ENCODE measurements at places on chromosomes 6 and 20. TPM values are rescaled to one million over a fixed set of nuclear protein-coding genes. Genes with fewer than 3 reads are reported as not detected.

DNA sequence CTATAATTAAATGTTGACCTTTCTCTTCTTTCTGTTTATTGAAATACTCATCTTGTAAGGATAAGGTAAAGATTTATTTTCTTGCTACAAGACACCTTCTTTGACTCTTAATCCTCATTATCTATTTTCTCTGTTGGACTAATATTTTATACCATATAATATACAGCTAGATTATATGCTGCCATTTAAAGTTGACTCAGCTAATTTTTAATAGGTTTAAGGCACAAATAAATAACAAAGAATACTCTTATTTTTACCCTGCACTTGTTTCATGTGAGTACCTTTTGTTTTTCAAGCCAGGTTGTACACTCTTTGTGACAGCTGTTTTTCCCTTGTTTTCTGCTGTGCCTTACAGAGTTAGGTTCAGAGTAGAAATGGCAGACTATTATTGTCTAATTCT, 83.9 kb upstream of the ASCC3 start:
- no peaks in the 10 kb centered on the region for H3K4me1 ChIP-seq
- DNase-seq, result no peak
- H3K36me3 ChIP-seq, result no peaks in the 10 kb centered on the region
- H3K27me3 ChIP-seq, result no peaks in the 10 kb centered on the region

Gene HLA-G
- not detected for total RNA-seq

- H3K27me3 ChIP-seq, result no peaks in the 10 kb centered on the region
- H3K36me3 ChIP-seq, result no peaks in the 10 kb centered on the region
- H3K4me3 ChIP-seq, result no peak overlapping the region
- H3K27ac ChIP-seq, result no peak overlapping the region
Observed at GRCh38 chr6:40169878-40170277, 235.6 kb upstream of the MOCS1 start.

- DNase-seq, result no peak
- H3K36me3 ChIP-seq, result no peaks in the 10 kb centered on the region
- H3K4me3 ChIP-seq, result no peak overlapping the region
- no peak overlapping the region for H3K27ac ChIP-seq
- no peaks in the 10 kb centered on the region for H3K27me3 ChIP-seq
- no peaks in the 10 kb centered on the region for H3K4me1 ChIP-seq
Observed at GRCh38 chr6:79621579-79621978, 9.6 kb upstream of the SH3BGRL2 start.

DNA sequence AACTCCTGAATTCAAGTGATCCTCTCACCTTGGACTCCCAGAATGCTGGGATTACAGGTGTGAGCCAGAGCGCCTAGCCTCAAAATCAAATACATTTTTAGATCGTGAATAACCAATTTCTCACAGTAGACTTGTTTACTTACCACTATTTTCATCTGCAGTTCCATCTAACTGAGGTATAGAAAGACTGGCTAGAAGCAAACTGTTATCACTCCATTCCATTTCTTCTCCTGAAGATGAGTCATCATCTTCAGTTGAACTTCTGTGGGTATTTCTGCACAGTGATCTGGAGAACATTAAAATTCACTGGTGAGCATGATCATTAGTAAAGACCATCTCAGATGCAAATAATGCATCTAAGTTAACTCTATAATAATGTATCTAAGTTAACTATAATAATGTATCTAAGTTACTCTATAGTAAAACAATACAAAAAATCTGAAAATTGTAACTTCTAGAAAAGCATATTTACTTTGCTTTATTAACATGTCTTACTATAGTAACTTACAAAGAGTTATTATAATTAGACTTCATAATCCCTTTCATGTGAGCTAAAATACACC, 105.4 kb downstream of the REV3L start:
- no peak overlapping the region for H3K27ac ChIP-seq
- H3K36me3 ChIP-seq, result peaks cover 5% of the 10 kb centered on the region
- no peaks in the 10 kb centered on the region for H3K4me1 ChIP-seq

DNA sequence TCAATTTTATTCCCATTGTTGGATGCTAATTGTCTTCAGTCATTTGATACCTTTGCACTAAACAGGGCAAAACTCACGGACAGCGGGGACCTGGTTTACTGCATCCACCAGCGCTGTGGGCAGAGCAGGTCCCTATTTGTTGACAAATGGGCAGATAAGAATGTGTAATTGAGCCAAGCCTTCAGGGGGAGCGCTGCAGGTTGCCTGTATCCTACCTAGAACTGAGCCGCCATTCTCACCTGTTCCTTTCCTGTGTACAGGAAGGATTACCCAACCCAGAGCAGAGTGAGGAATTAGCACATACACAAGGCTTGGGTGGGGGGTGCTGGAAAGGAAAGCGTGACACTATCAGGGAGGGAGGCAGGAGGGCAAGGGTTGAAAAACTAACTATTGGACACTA, 89.1 kb upstream of the FOXA2 start:
- no peaks in the 10 kb centered on the region for H3K27me3 ChIP-seq
- H3K36me3 ChIP-seq, result no peaks in the 10 kb centered on the region
- H3K27ac ChIP-seq, result no peak overlapping the region
- no peaks in the 10 kb centered on the region for H3K4me1 ChIP-seq
- DNase-seq, result no peak
- no peak overlapping the region for H3K4me3 ChIP-seq

DNA sequence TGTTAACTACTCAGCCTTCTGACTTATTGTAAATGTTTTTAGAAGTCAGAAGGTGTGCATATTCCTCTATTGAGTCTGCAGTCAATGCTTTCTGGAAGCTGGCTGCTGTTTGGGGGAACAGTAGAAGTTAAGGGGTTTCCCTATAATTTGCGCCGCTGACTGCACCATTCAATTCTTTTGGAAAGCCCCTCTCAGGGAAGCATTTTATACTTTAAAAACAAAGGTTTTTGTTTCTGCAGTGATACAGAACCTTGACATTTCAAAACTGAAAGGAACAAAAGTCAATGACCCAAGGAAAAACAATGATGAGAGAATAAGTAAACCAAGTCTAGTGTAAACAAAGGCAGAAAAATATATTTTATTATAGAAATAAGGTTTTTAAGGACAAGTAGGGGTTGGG, 120.8 kb upstream of the TNFAIP3 start:
- H3K4me1 ChIP-seq, result no peaks in the 10 kb centered on the region
- H3K27ac ChIP-seq, result no peak overlapping the region
- DNase-seq, result no peak
- H3K27me3 ChIP-seq, result no peaks in the 10 kb centered on the region
- no peaks in the 10 kb centered on the region for H3K36me3 ChIP-seq
- no peak overlapping the region for H3K4me3 ChIP-seq

- no peaks in the 10 kb centered on the region for H3K27me3 ChIP-seq
- peaks cover 2% of the 10 kb centered on the region for H3K4me1 ChIP-seq
- no peak overlapping the region for H3K4me3 ChIP-seq
Observed at GRCh38 chr6:11828262-11828870, 49.8 kb upstream of the ADTRP start.

DNA sequence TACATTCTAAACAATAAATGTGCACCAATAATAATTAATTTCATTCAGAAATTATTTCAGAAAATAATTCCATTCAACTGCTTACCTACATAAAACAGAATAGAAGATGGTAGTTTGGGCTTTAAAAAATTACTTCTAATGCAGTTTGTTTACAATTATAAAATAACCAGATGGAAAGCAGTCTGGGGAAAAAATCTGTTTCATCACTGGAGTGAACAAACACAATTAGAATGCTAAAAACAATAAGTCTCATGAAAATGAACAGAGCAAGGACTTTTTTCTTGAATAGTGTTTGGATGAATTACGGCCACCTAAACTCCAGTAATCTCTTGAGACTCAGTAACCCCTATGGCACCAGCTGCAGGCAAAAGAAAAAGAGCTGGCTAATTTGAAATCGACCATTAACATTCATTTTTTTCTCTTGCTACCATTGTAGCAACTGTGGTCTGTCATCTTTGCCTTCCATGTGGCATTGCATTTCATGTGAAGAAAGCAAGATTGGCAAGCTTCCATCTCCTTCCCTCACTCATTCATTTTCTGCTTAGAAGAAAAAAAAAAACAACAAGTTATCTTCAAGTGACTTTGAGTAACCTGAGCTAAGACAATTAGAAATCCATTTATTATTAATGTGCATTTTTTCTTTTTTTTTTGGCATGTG, 88.4 kb upstream of the CEP85L start:
- no peak for DNase-seq
- no peak overlapping the region for H3K4me3 ChIP-seq
- H3K27ac ChIP-seq, result no peak overlapping the region
- H3K36me3 ChIP-seq, result no peaks in the 10 kb centered on the region
- no peaks in the 10 kb centered on the region for H3K4me1 ChIP-seq
- H3K27me3 ChIP-seq, result no peaks in the 10 kb centered on the region
